ENCODE measurements at places on chromosomes 3 and 15.
A peak's percentile ranks its signal among the peaks of the same experiment; 100 is the strongest.

- DNase-seq = no peak
Observed at GRCh38 chr15:88920186-88920891, 7.2 kb upstream of the MFGE8 start.

DNA sequence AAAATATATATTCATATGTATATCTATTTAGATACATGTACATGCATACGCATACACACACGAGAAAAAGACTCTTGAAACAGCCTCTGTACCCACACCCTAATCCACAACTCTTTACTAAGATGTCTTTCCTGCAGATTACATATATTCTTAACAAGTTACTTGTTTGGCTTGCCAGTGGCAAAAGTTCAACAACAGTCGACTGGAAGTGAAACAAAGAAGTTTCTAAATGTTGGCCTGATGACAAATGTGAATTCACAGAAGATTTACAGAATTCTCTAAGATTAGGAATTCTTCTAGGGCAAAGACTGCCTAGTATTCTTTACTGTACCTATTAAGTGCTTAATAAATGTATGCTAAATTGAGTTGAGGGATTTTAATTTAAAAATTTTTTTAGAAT lies 116.8 kb downstream of the CDIN1 start:
- no peak for DNase-seq

DNA sequence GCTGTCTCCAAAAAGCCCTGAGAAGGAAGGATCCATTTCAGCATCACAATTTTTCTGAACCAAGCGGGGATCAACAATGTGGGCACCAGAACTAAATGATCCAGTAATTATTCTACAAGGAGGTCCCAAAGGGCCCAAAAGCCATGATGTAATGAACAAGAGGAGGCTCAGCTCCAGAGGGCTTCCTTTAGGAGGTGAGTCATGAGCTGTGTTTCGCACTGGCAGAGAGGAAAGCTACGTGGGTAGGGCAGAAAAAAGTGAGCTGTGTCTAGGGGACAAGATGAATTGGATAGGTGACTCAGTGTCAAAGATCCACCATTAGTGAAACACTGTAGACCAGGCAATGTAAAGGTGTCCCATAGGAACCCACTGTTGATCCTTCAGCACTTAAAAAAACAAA lies 113.4 kb downstream of the RORA start:
- DNase-seq = no peak

GRCh38 chr3:185744997-185745843 lies 79.6 kb downstream of the IGF2BP2 start:
- no peak for DNase-seq

- DNase-seq = peak; percentile 59
Observed at GRCh38 chr3:57959423-57960173, 48.6 kb upstream of the FLNB start.

- DNase-seq = peak; percentile 61
Observed at GRCh38 chr15:33722005-33722672, 246.2 kb upstream of the CHRM5 start.

DNA sequence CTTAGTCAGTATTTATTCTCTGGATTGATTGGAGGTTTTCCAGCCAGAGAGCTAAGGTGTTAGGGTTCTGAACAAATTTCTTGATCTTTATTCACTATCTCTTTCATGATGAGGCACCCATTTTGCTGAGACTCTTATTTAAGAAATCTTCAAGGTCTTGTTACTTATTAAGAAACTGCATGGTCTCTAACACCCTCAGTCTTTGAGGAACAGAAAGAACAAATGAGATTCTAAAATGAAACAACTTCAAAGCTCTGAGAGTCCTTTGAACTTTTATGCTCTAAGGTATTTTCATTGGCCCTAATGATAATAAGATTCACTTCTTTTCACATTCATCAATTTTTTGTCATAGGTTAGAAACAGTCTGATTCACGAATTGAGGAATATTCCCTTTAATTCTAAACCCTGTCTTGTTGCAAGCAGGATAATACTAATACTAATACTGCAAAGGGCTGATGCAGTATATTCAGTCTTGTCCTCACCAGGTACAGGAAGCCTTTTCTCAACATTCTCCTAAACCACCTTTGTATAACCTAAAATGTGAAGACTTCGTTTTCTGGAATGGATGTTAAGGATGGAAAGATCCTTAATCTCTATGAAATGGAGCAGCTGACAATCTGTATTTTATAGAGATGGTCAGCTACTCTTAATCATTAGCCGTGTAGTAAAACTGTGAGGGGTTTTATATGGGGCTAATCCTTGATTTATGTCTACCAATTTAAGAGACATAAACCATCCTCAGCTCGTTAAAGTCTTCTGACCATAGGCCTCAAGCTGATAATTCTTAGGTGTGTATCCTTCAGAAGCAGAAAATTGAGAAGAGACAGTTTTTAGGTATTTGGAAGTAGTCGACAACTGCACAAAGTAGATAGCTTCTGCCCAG lies 198.3 kb downstream of the OTOL1 start:
- DNase-seq = peak; percentile 2

DNA sequence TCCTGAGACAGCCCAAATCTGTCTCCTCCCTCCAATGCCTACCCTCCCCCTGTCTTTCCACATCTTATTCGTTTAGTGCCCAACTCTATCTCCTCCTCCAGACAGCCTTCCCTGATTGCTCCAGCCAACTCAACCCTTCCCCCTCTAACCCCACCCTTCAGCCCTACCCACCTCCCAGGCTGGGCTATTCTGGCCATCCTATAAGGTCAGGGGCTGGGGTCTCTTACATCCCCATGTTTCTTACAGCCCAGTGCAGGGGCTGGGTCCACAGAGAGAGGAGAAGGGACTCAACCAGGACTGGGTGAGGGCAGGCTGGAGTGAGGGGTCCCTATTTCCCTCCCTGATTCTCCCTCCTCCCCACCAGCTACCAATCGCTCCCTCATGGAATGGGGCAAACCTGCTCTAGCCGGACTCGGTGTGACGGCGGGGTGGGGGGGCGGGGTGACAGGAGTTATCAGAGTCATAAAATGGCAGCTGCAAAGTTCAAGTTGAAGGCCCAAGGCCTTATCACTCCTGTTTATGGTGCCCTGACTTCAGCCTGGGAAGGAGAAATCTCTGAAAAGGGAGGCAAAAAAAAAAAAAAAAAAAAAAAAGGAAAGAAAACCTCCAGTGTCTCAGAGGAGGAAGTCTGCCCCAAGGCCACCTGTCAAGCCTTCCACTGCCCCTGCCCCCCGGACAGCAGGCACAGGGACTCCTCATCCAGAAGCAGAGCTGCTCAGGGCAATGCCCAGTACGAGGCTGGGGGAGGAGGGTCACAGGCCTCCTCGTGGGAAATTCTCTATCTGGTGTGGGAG lies 2.1 kb downstream of the VIPR1 start:
- no peak for DNase-seq

GRCh38 chr3:138051947-138052802 lies 42.2 kb downstream of the CLDN18 start:
- DNase-seq = peak; percentile 69

- no peak for DNase-seq
Observed at GRCh38 chr3:119194237-119195150, 21.1 kb downstream of the UPK1B start.

All from OCI-M1 (cell line).